ENCODE measurements at places on chromosomes 11 and 22.

- no peak for DNase-seq
Observed at GRCh38 chr11:114236829-114237228, 59.4 kb upstream of the NNMT start.

DNA sequence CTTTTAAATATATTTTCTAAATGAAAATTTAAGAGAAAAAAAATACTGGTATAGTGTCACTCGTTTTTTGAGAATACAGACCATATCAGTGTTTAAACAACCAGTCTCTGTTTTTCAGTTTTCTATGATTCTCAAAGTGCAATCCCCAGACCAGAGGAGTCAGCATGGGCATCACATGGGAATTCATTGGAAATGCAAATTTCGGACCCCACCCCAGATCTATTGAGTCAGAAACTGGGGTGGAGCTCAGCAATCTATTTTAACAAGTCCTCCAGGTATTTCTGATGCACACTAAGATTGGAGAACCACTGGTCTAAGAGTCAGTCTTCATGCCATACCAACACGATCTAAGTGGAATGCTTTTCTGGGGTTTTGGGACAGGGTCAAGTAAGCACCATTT lies 66.1 kb downstream of the FAR1 start:
- no peak for DNase-seq

- DNase-seq = peak; percentile 57
Observed at GRCh38 chr11:12094872-12095800, 15.3 kb upstream of the MICAL2 start.

GRCh38 chr11:61880031-61880430 lies 11.3 kb downstream of the FADS3 start:
- no peak for DNase-seq

DNA sequence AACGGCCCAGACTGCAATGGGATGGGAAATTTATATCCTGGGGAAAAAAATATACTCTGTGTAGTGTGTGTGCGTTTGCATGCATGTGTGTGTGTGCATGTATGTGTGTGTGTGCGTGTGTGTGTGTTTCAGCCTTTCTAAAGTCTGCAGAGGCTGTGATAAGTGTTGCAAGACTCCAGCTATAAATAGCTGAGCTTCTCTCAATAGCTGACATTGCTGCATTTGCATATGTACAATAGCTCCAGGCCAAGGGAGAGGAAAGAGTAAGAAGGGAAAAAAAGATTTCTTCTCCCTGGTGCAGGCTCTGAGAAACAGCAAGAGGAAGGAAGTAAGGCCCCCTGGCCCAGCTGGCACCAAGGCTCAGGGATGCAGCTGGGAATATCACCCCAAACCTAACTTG lies 483.0 kb downstream of the MN1 start:
- DNase-seq = no peak

DNA sequence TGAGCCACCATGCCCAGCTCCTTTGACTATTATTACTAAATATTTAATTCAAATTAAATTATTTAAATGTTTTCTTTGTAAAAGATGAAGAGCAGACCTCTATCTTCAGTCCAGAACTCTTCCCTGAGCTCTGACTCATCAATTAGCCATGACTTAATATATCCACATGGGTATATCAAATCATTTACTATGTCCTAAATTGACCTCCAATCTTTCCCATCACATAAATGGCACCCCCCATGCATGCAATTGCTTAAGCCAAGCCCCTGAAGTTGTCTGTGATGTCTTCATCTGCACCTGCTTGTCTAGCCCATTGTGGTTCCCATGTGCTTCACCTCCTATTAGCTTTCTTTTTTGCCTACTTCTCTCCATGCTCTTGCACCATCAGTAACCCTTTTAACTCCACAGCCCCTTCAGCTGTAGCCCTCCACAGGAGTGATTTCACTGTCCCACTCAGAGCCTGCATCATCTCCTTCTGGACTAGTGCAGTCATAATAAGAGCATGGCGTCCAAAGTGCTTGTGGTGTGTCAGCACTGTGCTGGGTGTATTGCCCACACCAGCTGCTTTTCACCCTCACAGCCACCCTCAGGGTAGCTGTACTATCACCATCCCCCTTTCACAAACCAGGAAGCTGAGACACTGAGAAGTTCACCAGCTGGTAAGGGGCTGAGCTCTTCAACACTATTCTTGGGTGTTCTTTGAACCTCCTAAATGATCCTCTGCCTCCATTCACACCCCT lies 11.8 kb upstream of the THY1 start:
- DNase-seq = no peak

- DNase-seq = no peak
Observed at GRCh38 chr11:3095712-3096361, 38.6 kb upstream of the CARS1 start.

GRCh38 chr11:22976146-22976545 lies 115.9 kb upstream of the CCDC179 start:
- DNase-seq = no peak

GRCh38 chr22:18088825-18089568 lies 11.2 kb downstream of the PEX26 start:
- DNase-seq = no peak

GRCh38 chr22:26313291-26313690 lies 115.8 kb upstream of the ASPHD2 start:
- no peak for DNase-seq

- peak; percentile 26 for DNase-seq
Observed at GRCh38 chr11:26753723-26754504, 32.1 kb upstream of the SLC5A12 start.

GRCh38 chr22:22527312-22527711 lies 7.2 kb upstream of the ZNF280A start:
- DNase-seq = no peak

DNA sequence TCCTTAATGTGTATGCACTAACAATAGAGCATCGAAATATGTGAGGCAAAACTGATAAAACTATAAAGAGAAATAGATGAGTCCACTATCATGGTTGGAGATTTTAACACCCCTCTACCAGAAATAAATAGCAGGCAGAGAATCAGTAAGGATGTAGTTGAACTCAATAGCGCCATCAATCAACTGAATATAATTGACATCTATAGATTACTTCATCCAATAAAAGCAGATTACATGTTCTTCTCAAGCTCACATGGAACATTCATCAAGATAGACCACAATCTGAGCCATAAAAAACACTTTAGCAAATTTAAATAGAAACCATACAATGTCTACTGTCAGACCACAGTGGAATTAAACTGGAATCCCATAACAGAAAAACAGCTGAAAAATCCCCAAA lies 46.9 kb upstream of the NUP160 start:
- no peak for DNase-seq

DNA sequence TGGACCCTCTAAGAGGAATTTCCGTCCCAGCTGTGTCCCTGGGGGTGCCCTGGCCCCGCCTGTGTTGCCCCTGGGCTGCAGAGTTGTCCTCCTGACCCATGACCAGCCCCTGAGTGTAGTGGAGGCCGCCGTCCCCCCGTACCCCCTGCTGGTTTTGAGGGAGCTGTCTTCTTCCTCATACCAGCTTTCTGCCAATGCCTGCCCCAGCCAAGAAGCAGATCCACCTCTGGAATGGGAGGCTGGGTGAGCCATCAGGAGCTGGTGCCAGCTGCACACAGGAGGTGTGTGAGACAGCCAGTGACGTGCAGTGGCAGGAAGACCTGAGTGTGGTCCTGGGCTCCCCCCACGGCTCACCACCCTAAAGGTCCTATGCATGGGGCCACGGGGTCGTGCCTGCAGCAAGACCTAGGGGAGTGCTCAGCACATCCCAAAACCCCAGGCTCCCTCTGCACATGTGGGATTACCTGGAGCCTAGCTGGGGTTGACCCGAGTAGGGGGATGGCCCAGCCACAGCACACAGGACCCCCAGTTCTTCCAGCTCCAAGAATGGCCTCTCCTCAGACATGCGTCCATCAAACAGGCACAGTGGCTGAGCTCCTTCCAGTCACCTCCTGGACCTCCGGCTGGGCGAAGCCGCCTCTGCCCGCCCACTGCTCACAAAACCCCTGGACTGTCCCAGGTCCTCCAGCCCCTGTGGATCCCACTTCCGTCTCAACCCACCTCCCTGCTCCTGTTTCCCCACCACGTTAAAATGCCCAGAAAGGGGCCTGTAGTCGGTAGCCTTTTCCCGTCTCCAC lies 647.6 kb downstream of the BRD1 start:
- DNase-seq = no peak

GRCh38 chr11:111194860-111195568 lies 50.5 kb upstream of the POU2AF2 start:
- DNase-seq = no peak

- DNase-seq = no peak
Observed at GRCh38 chr22:22086501-22087158, 104.0 kb upstream of the TOP3B start.

DNA sequence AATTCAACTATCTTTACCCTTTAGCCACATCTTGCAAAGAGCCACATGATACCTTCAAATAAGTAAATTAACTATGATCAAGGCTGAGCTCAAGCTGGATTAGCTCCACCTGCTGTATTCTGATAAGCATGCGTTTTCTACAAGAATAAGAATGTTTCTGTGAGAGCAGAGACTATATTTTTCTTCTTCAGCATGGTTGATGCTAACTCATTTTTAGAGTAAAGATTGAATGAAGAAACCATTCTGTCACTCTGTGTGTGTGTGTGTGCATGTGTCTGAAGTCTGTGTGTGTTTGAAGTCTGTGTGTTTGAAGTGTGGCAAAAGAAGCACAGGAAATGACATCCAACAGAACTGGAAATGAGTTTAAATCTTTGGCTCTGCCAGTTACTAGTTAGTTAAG lies 12.0 kb upstream of the LAYN start:
- no peak for DNase-seq

GRCh38 chr22:45413368-45414211 lies at the start of the genes RIBC2 and SMC1B:
TSS of gene RIBC2 (plus strand) at chr22:45413693. CDS start at chr22:45413887, 194 bp downstream.
TSS of gene SMC1B (minus strand) at chr22:45413599. CDS start at chr22:45413567, 32 bp downstream.
- DNase-seq = peak; percentile 78

DNA sequence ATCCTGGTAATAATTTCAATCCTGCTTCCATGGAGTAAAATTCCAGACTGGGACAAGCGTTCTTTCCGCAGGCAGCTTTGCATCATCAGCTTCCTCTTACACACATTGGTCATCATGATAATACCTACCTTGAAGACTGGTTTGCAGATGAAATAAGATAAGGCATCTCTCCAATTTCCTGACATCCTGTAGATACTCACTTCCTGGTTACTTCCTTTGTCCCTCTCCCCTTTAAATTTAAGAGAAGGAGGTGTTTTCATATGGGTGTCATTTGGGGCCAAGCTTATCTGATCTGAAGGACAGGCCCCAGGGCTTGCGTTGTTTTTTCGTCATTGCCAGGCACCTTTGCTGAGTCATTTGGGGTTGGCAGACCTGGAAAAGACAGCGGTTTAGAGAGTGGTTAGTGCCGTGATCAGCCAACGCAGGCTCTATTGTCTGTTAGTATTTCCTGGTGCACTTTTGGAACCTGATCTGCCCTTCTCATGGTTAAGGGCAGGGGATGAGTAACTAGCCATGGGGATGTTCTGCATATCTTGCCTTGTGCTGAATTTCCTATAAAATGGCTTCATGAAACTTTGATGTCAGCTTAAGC lies 24.1 kb downstream of the GRAMD1B start:
- no peak for DNase-seq

DNA sequence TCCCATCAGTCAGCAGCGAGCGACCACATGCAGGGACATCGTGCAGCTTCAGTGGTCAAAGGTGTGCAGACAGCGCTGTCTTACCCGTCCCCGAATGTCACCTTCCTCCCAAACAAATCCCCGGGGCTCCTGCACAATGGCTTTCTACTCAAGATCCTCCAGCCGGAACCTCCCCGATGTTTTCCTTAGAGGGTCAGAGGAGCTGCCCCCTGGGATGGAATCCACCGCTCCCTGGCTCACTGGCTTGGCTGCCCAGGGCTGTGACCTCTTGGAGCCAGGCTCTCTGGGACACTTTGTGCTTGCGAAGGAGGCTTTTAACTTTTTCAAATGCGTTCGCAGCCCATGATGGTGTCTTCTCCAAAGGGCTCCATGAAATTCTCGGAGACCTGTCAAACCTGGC lies 17.3 kb upstream of the FGF19 start:
- no peak for DNase-seq

DNA sequence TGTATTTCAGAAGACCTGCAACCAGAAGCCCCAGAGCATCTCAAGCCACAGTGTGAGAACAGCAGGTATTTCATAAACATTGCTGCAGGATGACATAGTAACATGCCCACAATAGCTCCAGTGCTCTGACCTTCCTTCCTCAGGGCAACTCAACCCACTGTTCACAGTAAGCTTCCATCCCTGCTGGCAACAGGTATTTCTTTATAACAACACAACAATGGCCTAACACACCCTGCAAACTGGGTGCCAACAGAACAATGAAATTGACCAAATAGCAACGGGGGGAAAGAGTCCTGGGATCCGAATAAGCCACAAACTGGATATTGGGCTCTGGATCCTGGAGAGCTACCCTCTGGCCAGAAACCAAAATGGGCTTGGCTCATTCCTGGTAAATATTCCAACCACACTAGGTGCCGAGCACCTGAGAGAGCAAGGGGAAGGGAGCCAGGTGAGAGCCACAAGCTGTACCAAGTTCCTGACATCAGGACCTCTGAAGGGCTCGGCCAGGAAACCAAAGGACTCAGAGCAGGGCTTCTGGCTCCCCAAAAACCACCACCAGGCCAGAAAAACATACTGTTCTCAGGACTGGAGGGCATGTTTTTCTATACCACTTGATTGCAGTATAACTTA lies 99.5 kb downstream of the MICAL3 start:
- no peak for DNase-seq

- no peak for DNase-seq
Observed at GRCh38 chr11:88354912-88355311, 17.4 kb upstream of the CTSC start.

DNA sequence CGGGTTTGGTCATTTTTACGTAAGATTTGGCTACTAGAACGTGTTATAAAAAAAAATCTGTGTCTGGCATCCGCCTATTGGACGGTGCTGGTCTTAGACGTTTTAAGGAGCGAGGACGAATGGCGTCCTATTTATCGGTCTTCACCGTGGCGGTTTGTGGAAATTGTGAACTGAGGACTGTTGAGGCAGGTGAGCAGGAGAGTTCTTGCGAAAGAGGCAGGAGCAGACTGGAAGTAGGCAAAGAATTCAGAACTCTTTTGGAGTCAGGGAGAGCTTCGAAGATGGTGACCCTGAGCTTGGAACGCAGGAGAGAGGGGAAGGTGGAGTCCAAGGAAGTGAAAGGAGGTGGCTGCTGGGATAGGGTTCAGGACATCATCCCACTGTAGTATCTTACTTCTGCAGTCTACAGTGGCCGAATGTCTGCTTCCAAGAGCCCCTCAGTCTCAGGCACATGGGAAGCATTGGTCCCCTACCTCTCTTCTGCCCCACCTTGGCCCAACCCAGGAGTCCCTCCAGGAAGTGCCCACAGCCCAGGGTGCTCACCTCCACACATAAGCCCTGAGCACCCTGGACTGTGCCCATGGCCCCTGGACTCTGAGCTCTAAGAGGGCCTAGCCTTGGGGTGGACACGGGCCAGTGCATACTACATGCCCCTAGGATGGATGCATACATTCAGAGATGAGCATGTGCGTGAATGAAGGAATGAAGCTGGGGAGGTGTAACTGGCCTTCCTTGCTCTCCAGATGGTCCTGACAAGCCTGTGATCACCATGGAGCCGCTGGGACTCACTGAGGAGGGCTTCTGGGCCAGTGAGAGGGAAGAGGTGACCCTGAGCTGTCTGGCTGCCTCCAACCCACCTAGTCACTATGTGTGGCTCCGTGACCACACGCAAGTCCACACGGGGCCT lies 3.7 kb downstream of the VSIG10L2 start:
- DNase-seq = no peak

All from NCI-H1105 (cell line).